GM06990 (cell line): ENCODE measurements at places on chromosomes 16 and 17.

DNA sequence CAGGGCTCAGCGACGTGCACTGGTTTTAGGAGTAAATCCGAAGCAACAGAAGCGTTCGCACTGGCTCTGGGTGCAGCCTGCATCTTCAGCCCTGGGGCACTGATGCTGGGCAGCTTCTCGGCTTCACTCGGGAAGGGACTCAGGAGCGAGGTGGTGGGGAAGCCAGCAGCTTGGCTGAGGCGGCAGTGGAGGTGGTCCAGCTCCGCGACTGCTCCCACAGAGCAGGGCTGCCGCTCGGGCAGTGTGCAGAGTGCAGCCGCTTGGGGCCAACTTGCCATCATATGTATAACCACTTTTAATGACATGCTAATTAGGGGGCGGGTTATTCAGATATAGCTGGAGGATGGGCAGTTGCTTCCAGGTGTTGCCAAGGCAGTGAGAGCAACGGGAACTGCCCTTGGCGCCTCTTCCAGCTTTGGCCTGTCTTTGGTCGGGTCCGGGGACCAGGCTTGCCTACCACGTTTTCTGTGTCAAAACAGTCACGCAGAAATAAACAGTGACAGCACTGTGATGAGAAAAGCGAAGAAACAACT, 26.7 kb downstream of the METRNL start:
- DNase-seq, result no peak

- no peak for DNase-seq
Observed at GRCh38 chr17:44759086-44759915, 513 bp downstream of the ADAM11 start.

DNA sequence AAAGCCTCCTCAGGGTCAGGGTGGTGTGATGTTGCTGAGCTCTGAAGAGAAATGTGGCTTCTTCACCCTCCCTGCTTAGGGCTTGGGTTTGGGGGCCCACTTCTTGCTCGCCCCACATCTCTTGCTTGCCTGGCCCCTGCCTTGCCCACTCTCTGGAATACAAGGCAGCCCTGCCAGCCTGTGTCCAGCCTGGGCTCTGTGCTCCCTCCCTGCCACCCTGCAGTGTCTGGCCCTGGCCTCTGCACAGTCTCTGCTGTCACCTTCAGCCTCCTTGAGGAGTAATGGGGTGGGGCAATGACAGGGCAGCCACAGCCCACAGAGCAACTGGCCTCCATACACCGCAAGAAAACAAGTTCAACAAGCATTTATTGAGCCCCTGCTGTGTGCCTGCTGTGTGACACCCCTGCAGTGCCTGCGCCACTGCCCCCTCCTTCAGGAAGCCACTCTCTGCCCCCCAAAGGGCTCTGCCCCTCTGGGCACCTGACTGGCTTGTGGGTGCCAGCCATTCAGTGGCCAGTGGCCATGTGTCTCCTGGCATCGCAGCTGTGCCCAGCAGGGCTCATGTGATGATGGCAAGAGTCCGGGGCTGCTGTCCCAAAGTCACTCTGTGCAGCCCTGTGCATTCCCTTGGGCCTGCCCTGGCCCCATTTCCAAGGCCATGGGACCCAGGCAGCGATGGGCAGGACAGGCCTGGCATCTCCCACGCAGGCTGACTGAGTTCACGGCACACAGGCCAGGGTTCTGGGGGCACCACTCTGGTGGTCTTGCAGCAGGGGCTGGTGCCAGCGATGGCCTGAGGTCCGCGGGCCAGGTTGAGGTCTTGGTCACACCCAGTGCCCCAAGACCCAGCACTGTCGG, 240.8 kb downstream of the KATNIP start:
- DNase-seq, result no peak

- DNase-seq, result no peak
Observed at GRCh38 chr16:81415751-81416150, 28.9 kb upstream of the CMIP start.

- no peak for DNase-seq
Observed at GRCh38 chr16:85145734-85146531, 33.7 kb upstream of the CIBAR2 start.

DNA sequence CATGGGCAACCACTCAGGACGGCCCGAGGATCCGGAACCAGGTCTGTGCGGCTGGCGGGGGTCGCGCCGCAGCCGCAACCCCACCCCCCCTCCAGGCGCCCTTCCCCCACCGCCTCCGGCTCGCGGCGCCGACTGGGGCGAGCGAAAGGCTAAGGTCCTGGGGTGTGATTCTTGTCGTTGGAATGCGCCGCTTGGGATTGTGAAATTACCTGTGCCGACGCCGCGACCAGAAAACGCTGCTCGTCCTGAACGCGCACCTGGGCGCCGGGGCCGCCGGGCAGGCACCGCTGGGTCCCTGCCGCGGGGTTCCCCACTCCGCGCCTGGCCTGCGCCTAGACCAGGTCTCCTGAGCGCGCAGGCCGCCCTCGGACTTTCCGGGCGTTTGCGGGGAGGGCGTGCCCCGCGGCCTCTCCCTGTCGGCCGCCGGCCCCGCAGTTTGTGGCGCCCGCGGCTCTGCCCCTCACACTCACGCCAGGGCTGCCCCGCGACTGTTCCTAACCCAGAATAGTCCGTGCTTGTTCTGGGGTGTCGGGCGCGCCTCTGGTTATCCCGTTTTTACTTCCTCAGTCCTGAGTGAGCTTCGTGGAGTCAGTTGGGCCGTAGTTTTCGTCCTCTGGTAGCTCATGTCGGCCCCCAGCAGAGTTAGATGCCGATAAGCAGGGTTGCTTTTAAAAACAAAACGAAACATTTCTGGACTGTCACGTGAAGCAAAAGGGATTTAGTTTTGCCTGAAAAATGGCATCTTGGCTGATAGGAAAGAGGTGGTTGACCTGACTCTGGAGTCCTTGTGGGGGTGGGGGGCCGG, 147.2 kb downstream of the SPECC1 start:
- peak; percentile 65 for DNase-seq

GRCh38 chr16:78365366-78365765, 265.9 kb downstream of the WWOX start:
- no peak for DNase-seq

GRCh38 chr16:1103636-1103980, 7.6 kb upstream of the C1QTNF8 start:
- no peak for DNase-seq

- DNase-seq, result no peak
Observed at GRCh38 chr16:11636172-11636721, 32.0 kb upstream of the SNN start.

GRCh38 chr17:67557921-67558320, 159.8 kb upstream of the NOL11 start:
- DNase-seq, result no peak

GRCh38 chr17:34313164-34313563, 6.1 kb upstream of the CCL8 start:
- DNase-seq, result no peak

GRCh38 chr17:38444151-38444550, 15.9 kb downstream of the ARHGAP23 start:
- peak; percentile 47 for DNase-seq

DNA sequence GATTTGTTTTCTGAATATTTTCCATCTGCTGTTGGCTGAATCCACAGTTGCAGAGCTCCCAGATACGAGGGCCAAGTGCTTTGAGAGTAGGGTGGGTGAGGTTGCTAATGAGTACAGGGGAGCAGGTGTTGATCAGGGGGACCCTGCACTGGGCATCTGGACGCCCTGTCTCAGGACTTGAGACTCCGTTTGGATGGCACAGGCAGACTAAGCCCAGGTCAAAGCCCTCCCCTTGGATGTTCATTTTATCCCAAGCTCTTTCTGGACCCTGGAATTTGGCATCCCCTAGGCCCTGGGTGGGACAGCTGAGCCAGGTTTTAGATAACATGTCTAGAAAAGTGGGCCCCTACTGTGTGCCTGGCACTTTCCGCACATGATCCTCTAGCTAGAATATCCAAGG, 12.1 kb downstream of the USP6 start:
- DNase-seq, result no peak

DNA sequence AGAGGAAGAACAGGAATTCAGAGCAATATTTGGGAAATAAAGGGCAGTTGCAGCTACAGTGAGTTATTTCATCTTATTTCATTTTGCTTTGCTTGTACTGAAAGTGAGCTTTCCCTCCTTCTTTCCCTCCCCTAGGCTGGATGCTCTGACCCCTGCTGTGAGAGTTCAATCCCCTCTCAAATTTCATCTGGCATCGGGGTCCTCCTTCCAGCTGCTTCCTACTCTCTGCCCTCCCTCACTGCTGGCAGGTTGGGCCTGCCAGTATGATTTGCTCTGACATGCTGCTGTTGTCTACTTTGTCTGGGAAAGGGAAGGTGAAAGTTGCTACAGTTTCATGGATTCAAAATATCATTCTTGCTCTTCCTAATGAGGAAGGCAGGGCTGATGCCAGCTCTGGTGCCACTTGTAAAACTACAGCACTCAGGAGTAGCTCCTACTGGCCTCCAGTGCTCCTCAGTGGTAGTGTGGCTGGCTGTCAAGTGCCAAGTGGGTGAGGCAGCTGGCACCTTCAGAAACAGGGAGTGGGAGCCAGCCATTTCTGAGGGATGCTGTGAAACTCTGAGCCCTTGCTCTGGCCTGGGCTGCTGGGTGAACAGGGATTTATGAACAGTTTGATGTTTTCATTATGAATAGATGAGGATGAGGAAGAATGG, 408.6 kb downstream of the HAPSTR1 start:
- no peak for DNase-seq

GRCh38 chr16:64657316-64658011, 464.4 kb downstream of the CDH11 start:
- DNase-seq, result no peak

DNA sequence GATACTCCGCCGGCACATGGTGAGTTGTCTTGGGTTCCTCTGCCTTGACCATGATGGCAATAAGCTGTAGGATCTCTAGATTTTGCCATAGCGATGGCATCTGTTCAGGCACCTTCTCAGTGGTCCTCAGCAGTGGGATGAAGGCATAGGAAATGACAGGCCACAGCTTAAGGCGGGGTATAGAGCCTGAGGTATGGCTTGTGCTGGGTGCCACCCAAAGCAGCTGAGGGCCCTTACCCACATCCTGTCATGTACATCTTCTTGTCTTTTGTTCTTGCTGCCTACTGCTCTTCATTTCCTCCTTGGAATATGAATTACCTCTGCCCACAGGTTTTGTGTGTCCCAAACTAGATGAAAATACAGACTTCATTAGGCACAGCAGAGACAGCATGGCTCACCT, 29.5 kb downstream of the KAT7 start:
- no peak for DNase-seq

DNA sequence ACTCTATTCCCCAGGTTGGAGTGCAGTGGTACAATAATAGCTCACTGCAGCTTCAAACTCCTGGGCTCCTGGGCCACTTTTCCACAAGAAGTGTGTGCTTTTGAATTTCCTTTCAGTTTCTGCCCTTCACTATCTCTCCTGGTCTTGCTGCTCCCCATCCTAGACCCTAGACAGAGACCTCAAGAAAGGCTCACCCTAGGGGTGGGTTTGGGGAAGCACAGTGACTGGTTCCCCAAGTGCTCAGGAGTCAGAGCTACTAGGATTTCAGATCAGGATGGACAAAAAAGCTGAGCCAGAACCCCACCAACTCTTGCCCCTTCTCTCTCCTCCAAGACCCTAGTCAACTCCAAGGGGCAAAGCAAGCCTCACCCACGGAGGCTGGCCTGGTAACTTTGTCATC, 1.6 kb upstream of the SEBOX start:
- no peak for DNase-seq
